Nasal cavity respiratory epithelium epithelial cell of viscerocranial mucosa (primary cell): ENCODE measurements at places on chromosomes 2 and 18. TPM values are rescaled to one million over a fixed set of nuclear protein-coding genes. Genes with fewer than 3 reads are reported as not detected.

NEU4 gene
- 0.07 TPM in 1 of 2 replicates, not detected in the other for total RNA-seq

TSPYL6 gene
- not detected in 2 replicates for total RNA-seq

ACKR3 gene
- 3.8 and 37.9 TPM in 2 replicates for total RNA-seq

CCL20 gene
- 2.1 and 33.9 TPM in 2 replicates for total RNA-seq
